ENCODE measurements at places on chromosomes 4 and X.

DNA sequence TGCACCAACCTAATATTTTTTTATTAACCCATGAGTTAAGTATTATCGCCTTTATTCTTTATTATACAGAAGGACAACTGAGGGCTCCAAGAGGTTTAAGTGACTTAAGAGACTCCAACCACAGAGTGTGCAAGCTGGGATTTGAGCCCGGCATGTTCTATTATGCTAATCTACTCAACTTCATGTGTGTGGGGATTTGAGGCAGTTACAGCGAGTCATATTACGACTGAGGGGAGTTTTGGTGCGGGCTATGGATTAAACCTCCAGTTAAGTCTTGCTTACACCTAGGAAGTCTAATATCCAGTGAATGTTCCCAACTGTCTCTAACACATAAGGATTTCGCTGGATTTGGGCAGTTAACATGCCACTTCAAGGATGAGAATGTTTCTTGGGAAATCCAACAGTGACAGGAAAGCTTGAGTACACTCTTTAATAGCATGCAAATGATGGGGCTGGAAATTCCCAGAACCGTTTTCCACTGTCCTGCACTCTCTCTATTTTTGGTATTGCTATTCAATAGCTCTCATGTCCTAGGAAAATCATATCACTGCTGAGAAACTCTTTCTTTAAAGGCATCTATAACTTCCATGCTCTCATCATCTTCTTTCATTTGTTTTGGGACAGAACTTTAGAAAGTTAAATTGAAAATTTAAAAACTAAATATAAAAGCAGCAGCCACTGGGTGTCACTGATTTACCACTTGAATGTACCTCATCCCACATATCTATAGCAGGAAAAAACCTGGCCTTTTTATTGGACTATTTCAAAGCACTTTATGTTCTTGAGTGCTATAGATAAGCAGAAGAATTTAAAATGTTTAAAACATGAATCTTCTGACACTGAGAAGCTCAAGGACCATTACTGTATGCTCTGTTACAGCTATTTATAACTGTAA, 165.1 kb upstream of the TTC29 start:
- no peak for DNase-seq

DNA sequence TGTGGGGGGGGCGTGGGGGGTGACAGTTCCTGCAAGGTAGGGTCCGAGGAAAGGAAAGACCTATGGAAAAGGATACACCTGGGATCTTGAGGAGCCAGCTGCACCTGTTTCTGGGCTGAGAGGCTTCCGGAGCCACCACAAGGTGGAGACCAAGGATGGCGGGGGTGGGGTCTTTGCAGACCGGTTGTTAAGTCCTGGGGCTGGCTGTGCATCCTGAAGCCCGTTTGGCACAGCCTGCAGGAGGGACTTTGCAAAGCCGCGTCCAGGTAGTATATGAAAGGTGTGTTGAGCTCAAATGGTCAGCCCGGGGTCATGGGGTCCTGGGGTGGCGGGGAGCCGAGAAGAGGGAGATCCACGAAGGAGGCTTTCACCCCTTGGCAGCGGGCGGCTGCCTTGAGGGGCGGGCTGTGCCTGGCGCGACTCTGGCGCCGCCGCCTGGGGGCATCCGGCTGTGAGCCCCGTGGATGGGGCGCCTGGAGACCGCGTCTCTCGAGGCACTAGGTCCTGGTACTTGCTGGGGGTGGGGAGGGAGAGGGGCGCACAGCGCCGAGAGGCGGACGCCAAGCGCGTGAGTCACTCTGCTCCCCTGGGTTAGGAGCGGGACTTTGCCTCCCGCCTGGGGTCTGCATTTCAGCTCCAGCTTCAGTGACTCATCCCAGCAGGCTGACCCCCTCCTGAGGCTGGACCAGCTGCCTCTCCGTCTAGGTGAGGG, 58.2 kb upstream of the DYNLT3 start:
- DNase-seq: no peak

GRCh38 chr4:73538162-73538561, 56.6 kb downstream of the AFM start:
- no peak for DNase-seq

DNA sequence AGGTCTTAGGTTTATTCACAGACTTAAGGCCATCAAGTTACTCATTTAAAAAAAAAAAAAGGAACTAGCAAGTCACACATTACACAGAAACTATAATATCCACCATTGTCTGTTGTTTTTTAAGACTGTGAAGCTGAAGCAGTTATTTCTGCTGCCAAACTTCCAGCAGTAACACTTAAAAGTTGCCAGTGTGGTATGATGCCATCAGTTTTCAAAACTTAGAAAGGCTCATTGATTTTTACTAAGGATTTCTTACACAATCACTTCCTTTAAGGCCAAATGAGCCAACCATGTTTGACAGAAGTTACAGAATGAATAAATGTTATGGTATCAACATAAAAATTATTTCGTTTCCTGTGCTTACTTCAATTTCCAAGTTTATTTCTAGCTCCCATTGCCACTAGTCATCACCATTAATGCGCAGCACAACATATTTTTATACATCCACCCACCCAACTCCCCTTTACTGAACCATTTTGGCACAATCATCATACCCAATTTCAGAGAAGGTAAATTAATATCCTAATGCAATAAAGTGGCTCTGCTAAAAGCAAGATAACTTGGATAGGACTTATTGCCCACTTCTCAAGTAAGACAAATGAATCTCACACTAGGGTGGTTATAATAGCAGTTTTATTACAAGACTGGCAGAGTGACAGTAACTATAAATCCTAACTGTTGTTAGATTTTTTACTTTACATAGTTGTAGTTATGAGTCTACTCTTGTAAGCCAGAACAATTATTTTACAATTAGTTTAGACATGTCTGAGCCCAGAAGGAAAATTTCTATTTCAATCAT, 13.1 kb downstream of the PDGFC start:
- DNase-seq: no peak

GRCh38 chr4:124433500-124433899, 279.0 kb downstream of the ANKRD50 start:
- no peak for DNase-seq
